NCI-H2081 treated with DMSO at 0.1 percent for 48 hours (cell line): ENCODE measurements at places on chromosomes 2 and 18.
A peak's percentile ranks its signal among the peaks of the same experiment; 100 is the strongest.

DNA sequence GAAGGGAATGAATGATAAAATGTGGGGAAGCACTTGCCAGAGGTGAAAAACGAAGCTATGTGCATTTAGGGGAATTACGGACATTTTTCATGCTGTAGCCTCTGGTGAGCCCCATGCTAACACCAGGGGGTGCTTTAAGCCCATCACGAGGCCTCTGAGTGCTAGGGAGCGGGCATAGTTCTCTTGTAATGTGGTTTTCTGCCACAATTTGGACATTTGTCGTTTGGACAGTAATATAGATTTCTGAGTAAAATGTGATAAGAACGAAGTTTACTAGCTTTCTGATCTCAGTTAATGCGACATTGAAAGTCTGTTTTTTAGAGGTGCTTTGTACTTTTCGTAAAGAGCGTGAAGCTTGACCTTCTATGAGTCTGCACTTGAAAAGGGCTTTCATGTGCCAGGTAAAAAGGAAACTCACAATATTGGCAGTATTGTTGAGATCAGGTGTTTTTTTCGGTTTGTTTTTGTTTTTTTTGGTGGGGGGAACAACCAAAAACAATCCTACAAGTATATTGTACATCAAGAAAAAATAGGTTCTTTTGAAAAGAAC lies 50.6 kb downstream of the TRAF3IP1 start:
- DNase-seq: no peak

- DNase-seq: no peak
Measured at GRCh38 chr2:24024996-24025663, 15.2 kb downstream of the MFSD2B start.

- DNase-seq: no peak
Measured at GRCh38 chr18:69981948-69982347, 34.3 kb upstream of the CD226 start.

DNA sequence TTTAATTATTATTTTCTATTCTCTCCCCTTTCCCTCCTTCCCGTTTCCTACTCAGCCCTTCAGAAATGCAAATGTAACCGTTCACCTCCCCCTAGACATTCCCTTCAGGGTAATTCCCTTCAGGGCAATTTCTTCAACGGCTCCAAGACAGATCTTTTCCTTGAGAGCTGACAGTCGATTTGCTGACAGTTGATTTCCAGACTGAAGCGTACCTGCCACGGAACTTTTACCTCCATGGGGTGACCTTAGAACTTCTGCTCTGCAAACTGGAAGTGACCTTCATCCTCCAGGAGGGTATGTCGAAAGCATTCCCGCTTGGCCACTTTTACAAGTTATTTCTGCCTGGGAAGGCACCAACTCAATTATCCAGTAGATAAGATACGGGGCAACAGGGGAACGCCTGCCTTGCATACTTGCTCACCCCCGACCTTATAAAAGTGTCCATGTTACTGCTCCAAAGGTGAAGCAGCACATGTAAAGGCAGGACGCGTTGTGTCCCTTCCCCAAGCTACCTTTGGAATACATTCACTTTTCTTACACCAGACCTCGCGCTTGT lies 18.5 kb downstream of the B3GNT7 start:
- no peak for DNase-seq

GRCh38 chr2:107407017-107407416 lies 419.7 kb upstream of the RGPD4 start:
- no peak for DNase-seq

DNA sequence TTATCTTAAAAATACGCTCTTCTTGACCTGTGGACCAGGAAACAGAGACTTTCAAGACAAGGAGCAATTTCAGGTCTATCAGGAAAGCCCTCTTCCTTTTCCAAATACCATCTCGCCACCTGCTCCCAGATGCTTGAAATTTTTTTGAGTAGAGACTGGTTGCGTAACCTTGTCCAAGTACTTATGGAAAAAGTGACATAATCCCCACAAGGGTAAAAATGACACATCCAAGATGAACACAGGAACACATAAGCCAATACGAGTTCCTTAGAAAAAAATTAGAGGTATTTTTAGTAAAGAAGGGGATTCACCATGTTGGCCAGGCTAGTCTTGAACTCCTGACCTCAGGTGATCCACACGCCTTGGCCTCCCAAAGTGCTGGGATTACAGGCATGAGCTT lies 1.8 kb downstream of the SERPINB13 start:
- no peak for DNase-seq

DNA sequence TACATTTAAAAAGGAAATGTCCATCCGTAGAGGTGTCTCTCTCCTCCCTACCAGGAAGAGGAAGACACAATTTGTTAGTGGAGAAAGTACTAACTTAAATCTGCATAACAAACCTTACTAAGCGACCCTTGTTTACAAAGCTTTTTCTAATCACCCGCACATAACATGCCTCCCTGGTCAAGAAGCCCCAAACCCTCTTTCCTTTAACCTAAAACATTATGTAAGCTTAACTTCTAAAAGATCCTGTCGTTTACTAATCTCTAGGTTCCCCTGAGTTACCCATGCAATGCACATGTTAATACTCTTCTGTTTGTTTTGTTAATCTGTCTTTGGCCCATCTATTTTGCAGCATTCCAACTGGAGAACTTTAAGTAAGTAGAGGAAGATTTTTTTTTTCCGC lies 630.3 kb upstream of the NRXN1 start:
- no peak for DNase-seq

- DNase-seq: no peak
Measured at GRCh38 chr2:225309516-225309915, 90.0 kb upstream of the NYAP2 start.

GRCh38 chr2:47177043-47177565 lies 22.0 kb upstream of the STPG4 start:
- no peak for DNase-seq

- peak; percentile 20 for DNase-seq
Measured at GRCh38 chr2:4122726-4123125, 419.4 kb downstream of the DCDC2C start.

DNA sequence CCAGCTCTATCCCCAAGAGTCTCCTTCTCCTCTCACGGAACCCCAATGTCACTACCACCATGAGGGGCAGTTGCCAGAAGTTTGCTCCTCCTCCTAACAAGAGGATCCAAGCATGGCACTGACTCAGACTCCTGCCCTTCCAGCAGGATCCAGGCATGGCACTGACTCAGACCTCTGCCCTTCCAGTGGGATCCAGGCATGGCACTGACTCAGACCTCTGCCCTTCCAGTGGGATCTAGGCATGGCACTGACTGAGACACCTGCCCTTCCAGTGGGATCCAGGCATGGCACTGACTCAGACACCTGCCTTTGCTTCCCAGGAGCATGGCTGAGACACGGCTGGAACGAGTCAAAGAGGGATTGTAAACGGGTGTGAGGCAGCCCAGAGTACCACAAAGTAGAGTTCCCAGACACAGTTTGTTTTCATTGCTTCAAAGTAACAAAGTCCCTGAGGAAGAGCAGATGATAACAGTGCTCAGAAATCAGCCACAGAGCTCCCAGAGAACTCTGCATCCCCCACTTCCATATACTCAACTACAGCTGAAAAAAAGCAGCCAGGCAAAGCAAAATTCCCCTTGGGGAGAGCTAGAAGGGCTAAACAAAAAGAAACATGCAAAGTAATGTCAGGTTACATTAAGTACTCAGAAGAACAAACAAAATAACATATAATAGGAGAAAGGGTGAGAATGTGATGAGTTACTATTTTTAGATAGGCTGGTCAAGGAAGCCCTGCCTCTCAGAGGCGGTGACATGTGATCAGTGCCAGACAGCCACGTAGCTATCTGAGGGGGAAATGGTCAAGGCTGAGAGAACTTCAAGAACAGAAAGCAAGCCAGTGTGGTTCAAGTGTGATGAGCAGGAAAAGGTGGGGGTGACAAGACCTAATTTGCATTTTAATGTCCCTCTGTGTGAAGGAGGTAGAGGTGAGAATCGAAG lies 3.0 kb downstream of the BUB1 start:
- no peak for DNase-seq

GRCh38 chr2:160062292-160063005 lies at the start of gene PLA2R1:
Gene PLA2R1 (minus strand): TSS chr2:160062615. CDS start chr2:160062403, 212 bp downstream.
- DNase-seq: no peak

GRCh38 chr2:2075875-2076529 lies 255.1 kb downstream of the MYT1L start:
- no peak for DNase-seq

GRCh38 chr2:176692533-176692932 lies 423.3 kb downstream of the MTX2 start:
- DNase-seq: no peak

DNA sequence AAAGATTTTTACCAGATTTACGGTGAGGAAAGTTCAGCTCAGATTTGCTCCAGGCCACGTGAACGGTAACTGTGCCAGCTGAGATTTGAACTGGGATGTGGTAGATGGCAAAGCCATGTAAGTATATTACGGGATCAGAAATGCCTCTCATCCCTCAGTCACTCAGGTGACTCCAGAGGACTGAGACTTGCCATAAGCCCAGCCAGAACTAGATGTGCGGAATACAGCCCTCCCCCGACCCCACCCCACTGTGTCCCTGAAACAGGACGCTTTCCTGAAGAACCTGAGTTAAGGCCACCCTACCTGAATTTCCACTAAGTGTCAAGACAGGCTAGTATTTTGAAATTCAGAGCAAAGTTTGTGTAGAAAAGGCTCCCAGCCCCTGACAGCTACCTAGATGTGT lies 1.3 kb upstream of the FHL2 start:
- DNase-seq: no peak

DNA sequence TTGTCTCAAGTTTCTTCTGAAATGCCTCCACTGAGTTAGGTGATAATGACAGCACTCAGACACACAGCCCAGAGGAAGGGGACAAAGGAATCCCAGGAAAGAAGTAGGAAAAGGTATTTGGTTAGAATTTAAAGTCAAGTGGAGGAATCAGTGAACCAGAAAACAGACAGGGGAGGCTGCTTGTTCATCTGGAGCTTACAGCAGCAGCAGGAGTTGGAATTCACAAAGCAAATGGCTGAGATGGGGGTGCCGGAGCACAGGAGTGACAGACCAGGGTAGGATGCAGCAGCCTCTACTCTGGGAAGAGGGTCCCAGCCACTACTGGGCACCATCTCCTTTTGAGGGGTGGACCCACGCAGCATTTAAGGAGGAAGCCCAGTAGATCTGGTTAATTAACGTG lies 104.8 kb downstream of the ST6GAL2 start:
- DNase-seq: no peak

DNA sequence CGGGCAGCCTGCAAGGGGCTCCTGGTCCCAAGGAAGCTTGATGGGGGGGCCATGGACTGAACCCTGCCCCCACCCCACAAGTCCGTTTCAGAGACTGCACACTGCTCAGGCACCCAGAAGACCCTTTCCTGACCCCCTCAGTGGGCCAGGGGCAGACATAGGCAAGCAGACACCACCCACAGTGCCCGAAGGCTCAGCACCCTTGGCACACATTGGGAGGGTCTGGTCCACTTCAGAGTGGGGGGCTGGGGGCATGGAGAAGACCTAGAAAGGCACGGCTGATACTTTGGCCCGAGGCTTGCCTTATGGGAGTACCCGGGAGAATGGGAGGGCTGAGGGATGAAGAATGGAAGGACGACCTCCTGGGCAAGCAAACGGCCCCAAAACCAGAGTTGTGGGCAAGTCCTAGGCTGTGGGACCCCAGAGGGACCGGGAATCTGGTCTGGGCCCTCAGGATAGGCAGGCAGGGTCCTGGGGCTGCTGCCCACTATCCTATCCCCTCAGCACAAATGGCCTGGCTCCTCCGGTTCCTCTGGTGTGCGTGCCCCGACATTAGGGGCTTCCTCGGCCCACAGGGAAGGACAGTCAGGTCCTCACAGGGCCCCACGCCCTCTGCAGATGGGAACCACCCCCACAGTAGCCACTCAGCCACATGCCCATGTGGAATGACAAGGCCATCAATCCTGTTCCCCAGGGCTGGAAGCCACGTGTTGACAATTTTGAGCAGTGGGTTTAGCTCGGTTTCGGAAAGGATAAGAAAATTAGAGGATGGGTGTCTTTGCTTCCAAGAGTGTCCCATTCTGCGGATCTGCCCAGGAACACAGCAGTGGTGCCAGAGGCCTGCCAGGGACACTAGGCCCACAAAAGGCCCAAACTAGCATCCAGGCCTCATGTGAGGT lies 15.0 kb upstream of the GPC1 start:
- DNase-seq: no peak
